ENCODE measurements at places on chromosomes 1 and 21.

GRCh38 chr1:43426221-43426620 is 27.5 kb downstream of the HYI start:
- no peak for DNase-seq

DNA sequence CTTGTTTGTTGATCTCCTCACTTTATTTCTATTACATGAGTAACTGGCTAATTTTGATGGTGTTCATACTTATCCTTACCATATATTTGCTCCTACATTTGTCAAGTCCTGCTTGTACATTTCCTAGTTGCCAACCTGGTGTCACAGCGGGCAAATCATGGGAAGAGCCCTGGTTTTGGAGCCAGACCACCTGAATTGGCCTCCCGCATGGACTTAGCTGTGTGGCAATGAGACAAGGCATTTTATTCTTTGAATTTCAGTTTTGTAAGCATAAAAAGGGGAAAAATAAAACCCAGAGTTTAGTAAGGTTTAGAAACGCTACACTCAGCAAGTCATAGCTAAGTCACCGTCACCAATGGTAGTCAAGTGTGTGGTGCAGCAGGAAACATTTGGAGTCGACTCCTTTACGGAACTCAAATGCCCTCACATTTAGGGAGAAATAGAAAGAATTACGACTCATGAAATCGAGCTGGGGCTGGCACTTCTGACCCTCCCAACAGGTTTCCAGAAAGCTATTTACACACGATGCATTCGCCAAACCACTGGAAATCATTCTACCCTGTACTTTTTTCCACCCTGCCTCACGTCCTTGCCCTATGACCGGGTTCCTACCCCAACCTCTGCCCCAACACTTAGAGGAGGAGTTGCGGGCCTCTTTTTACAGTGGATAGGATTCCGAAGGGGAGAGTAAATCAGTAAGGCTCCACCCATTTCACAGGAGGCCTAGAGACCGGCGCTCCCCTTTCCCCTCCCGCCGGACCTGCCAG is 492 bp upstream of the PGM1 start:
- peak; percentile 18 for DNase-seq

DNA sequence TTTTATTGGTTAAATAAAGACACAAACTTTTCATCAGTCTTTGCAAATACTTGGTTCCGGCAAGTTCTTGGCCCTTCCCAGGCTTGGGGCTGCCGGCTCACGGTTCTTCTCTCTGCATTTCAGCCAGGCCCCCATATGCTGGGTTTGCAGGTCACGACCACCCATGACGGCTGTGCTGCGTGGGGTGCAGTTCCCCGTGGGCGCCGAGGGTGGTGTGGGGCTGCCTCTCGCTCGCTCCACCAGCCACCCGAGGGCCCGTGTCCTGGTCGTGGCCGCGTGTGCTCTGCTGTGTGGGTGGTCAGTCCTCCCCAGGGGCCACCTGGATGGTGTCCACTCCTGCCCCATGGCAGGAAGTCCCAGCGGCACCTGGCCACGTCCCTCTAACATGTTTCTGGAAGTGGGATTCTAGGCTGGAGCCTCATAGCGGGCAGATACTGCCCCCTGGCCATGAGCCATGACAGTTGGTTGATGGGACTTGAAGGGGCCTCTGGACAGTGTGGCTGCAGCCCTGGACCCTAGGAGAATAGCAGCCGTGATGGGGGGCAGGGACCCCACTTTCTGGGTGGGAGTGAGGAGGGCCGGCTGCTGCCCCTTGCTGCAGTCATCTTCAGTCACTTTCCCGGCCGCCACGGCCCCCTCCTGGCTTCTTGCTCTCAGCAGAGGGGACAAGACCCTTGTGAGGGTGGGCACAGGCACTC is 46.3 kb downstream of the SKI start:
- no peak for DNase-seq

DNA sequence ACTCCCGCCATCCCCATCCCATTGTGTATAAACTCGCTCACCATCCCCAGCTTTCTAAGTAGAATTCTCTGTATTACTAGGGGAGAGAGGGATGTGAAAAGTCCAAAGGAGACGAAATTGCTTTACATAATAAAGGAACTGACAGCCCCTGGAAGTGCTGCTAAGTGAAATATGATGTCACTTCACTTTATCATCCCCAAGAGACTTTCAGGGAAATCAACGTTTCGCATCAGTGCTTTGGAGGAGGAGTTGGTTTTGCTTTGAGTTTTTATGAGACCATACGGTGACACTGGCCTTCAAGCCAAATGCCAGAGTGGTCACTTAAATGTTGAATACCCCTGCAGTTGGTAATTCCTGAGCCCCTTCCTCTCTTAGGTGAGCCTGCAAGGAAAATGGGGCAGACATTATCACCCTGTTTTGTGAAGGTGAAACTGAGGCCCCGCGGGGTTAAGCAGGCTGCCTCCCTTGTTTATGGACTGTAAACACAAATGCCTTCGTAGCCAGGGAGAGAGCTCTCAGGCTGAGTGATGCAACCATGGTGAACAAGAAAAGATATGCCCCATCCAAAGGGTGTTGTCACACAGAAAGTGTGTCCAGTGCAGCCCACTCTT is 58.4 kb upstream of the KAZN start:
- DNase-seq = no peak

DNA sequence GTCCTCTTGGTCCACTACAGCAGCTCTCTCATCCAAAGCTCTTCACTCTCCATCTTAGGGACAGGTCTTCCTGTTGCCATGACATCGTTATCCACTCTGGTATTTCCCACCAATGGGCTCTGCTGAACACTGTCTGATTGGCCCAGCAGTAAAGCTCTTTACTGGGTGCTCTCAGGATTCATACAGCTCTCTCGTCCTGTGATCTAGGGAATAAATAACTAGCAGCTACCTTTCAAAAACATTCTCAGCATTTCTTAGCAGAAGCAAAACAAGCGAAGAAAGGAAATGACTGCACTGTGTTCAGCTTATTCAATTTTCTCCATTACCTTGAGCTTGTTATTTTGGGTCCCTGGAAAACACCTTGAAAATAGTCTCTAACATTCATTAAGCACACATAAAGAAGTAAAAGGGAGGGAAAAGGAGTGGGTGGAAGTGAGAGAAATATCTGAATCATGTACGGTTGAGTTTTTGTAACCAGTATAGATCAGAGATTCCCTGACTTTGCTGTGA is 163.4 kb upstream of the SGIP1 start:
- no peak for DNase-seq
